ENCODE measurements at places on chromosomes 2 and 18.

DNA sequence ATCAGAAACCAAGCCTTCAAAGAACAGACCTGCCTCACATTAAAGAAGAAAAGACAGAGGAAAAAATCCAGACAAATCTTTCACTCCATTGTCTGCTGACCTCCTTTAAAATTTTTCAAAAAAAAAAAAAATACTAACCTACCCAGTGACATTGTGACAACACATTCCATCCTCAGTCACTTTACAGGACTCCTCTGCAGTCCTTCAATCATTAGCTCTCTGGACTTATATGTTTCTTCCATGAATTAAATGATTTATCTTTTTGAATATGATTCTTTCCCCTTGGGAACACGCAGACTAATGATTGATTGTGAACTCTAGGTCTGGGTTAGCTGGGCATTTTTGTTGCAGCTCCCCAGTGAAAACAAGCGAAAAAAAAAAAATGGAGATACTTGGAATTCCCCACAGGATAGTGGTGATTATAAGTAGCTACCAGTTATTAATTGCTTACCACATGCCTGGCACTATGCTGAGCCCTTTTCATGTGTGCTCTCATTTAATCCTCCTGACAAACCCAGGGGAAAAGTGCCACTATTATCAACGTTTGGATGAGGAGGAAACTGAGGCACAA lies 261.3 kb upstream of the NCKAP5 start:
- no peaks in the 10 kb centered on the region for H3K27me3 ChIP-seq
- DNase-seq = no peak
- no peaks in the 10 kb centered on the region for H3K4me1 ChIP-seq
- H3K27ac ChIP-seq = no peak overlapping the region
- no peak overlapping the region for H3K4me3 ChIP-seq

DNA sequence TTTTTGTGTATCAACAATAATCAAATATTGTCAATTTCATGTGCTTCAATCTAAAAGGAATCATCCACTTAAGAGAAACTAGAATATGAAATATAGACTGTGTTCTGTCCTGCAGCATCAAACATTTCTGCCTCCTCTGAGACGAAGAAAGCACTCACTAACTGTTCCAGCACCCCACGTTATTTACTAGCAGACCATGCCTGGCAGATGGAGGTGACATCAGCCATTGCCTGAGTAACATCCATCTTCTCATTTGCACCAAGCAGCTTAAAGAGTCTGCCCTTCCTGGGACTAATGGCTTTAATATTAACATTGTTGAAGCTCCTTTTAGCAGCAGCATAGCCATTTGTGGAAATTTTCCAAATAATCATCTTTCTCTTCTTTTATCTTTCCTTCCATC lies 25.7 kb downstream of the SGPP2 start:
- H3K27ac ChIP-seq = no peak overlapping the region
- DNase-seq = no peak
- H3K4me3 ChIP-seq = no peak overlapping the region
- H3K36me3 ChIP-seq = no peaks in the 10 kb centered on the region

GRCh38 chr2:5264361-5264760 lies 427.8 kb upstream of the SOX11 start:
- H3K27me3 ChIP-seq = no peaks in the 10 kb centered on the region
- H3K36me3 ChIP-seq = no peaks in the 10 kb centered on the region
- no peak overlapping the region for H3K27ac ChIP-seq
- no peak for DNase-seq
- no peak overlapping the region for H3K4me3 ChIP-seq

GRCh38 chr2:109637749-109638570 lies 23.8 kb downstream of the SOWAHC start:
- no peak overlapping the region for H3K27ac ChIP-seq
- no peaks in the 10 kb centered on the region for H3K36me3 ChIP-seq
- H3K4me1 ChIP-seq = no peaks in the 10 kb centered on the region

DNA sequence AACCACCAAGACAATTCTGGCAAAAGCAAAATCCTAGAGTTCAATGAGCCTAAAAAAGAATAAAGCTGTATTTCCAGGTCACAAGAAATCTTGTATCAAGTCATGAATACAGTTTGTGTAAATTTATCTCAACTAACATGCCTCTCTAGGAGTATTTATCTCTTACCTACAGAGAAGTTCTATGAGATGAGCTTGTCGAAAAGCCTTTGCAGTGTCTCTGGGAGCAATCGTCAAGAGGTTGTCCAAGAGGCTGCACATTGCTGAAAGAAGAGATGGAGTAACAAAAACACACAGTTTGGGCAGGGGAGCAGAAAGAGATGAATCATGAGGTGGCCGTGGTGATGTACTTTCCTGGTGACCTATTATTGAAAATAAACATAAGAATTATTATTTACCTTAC lies 112.0 kb upstream of the CD226 start:
- H3K4me3 ChIP-seq = no peak overlapping the region
- no peak for DNase-seq
- no peaks in the 10 kb centered on the region for H3K27me3 ChIP-seq
- H3K36me3 ChIP-seq = peaks cover 8% of the 10 kb centered on the region
- no peak overlapping the region for H3K27ac ChIP-seq

DNA sequence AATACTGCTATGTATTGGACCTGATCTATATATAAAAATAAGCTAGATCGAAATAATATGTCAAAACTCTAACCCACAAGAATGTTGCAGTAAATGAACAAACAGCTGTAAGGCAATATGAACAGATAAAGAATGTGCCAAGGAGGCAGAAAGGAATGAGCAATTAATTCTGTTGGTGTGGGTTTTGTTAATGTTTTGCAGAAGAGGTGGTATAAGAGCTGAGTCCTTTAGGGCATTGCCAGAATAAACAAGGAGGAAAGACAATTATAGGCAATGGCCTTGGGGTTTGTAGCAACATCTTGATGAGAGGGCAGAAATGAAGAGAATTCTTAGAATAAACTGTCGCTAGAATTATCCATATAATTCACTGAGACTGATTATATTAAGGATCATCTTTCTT lies 240.9 kb upstream of the GULP1 start:
- no peaks in the 10 kb centered on the region for H3K27me3 ChIP-seq
- H3K4me1 ChIP-seq = no peaks in the 10 kb centered on the region
- no peak for DNase-seq

DNA sequence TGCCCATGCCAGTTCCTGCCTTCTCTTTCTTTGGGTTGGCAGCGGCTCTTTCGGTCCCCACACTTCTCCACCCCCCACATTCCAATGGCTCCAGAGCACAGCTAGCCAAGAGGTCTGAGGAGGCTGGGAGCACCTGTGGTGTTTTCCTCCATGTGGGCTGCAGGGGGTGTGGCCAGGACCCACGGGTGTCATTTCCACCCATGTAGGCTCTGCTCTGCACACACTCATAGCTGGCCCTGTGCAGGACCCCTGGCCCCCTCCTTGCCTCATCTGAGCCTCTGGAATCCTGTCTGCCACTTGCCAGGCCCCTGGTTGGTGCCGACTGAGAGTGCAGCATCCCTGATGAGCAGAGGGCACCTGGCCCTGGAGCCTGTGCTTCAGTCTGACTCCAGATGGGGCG lies 46.3 kb downstream of the DYSF start:
- H3K36me3 ChIP-seq = no peaks in the 10 kb centered on the region
- no peak for DNase-seq
- H3K27me3 ChIP-seq = no peaks in the 10 kb centered on the region

DNA sequence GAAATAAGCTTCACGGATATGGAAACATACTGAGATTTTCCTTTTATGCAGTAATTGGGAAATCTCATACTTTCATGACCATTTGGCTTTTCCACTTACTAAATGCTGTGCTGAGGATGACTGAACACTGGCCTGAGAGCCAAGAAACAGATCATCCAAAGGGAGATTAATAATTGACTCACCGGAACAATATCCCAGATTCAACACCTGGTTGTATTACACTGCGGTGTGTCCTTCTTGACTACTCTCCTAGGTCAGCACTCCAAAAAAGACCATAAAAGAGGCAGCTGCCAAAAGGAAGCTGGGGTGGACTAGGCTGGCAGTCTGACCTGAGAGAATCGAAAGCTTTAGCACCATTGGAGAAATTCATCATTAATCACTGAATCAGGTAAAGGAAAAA lies 469.1 kb downstream of the CBLN2 start:
- no peaks in the 10 kb centered on the region for H3K36me3 ChIP-seq
- DNase-seq = no peak
- no peaks in the 10 kb centered on the region for H3K4me1 ChIP-seq
- H3K27ac ChIP-seq = no peak overlapping the region
- no peak overlapping the region for H3K4me3 ChIP-seq
- no peaks in the 10 kb centered on the region for H3K27me3 ChIP-seq

GRCh38 chr2:112314856-112315255 lies 39.5 kb downstream of the ZC3H6 start:
- H3K4me1 ChIP-seq = no peaks in the 10 kb centered on the region
- no peak overlapping the region for H3K27ac ChIP-seq
- peaks cover 6% of the 10 kb centered on the region for H3K36me3 ChIP-seq
- no peak overlapping the region for H3K4me3 ChIP-seq
- no peak for DNase-seq

- H3K27me3 ChIP-seq = no peaks in the 10 kb centered on the region
- peaks cover 18% of the 10 kb centered on the region for H3K4me1 ChIP-seq
- no peak for DNase-seq
- no peaks in the 10 kb centered on the region for H3K36me3 ChIP-seq
- no peak overlapping the region for H3K27ac ChIP-seq
These were observed 112.8 kb downstream of the PRELID3A start for GRCh38 chr18:12520442-12520992.

DNA sequence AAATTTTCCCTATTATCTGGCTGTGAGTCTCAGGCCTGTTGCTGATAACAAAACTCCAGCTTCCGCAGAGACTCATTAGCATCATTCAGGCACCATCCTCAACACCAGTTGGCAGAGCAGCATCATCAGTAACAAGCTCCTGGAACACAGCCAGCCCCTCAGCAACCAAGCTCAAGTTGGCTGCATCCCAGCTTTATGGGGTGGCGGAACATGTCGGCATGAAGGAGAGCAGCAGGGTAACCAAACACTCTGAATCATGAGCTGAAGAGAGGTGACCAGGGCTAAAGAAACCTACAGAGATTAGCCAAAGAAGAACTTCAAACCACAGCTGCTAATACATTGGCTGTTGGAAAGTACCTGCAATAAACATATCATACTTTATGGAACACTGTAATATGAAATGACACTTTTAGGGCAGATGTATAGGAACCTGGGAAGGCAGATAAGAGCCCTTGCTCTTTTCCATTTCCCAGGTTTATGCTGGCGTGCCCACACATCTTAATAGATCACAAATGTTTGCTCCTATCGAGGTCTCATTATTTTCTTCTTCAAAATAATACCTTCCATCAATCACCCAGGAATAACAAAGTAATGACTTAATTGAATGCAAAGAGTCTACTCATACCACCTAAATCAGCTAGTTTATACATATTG lies 63.8 kb downstream of the PDE11A start:
- H3K27me3 ChIP-seq = no peaks in the 10 kb centered on the region
- no peak overlapping the region for H3K27ac ChIP-seq
- DNase-seq = peak; percentile 6

- peaks cover 4% of the 10 kb centered on the region for H3K4me1 ChIP-seq
- no peak overlapping the region for H3K27ac ChIP-seq
- H3K27me3 ChIP-seq = no peaks in the 10 kb centered on the region
- no peak overlapping the region for H3K4me3 ChIP-seq
- no peaks in the 10 kb centered on the region for H3K36me3 ChIP-seq
- DNase-seq = no peak
These were observed 238.5 kb downstream of the WDR7 start for GRCh38 chr18:56889621-56890020.

DNA sequence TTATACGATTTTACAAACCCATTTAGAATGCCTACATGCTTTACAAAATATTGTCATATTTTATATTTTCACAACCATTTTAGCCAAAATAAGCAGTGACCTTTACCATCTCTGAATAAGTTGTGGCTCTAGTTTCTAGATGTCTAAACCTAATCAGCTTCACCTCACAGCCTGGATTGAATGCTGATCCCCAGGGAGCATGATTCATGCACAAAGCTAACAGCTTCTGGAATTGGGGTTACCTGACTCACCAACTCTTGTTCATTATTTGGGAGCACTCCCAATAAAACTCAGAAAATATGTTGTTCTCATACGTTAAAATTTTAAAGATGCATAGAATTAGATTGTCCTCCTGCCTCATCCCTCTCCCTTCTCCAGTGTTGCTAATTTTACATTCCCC lies 611.7 kb upstream of the NETO1 start:
- H3K4me1 ChIP-seq = no peaks in the 10 kb centered on the region
- no peaks in the 10 kb centered on the region for H3K36me3 ChIP-seq
- H3K27me3 ChIP-seq = no peaks in the 10 kb centered on the region
- H3K27ac ChIP-seq = no peak overlapping the region
- H3K4me3 ChIP-seq = no peak overlapping the region

- H3K4me1 ChIP-seq = no peaks in the 10 kb centered on the region
- no peak overlapping the region for H3K27ac ChIP-seq
These were observed 31.0 kb upstream of the MGAT4A start for GRCh38 chr2:98761909-98762308.

DNA sequence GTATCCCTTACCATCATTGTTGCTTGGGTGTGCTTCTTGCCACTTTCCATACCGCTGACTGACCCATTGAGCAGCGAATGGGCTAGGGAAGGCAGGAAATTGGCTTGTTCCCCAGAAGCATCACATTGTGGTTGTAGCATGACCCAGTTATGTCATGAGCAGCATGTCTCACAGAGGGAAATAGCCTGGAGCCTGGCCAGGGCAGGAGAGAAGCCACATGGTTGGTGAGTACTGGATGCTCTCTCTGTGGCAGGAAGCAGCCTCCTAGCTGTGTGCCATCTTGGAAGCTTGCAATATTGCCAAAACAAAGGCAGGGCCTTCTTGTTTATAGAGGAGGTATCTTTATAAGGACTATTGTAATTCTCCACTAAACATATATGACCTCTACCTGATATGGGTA lies 482.6 kb downstream of the PIK3C3 start:
- no peaks in the 10 kb centered on the region for H3K36me3 ChIP-seq
- H3K27me3 ChIP-seq = no peaks in the 10 kb centered on the region
- H3K27ac ChIP-seq = no peak overlapping the region
- no peaks in the 10 kb centered on the region for H3K4me1 ChIP-seq
- H3K4me3 ChIP-seq = no peak overlapping the region

- no peaks in the 10 kb centered on the region for H3K4me1 ChIP-seq
- H3K27me3 ChIP-seq = no peaks in the 10 kb centered on the region
- no peak for DNase-seq
- H3K4me3 ChIP-seq = no peak overlapping the region
These were observed 622.7 kb downstream of the TDRD15 start for GRCh38 chr2:21746499-21746898.

- peak; percentile 92 for DNase-seq
- no peaks in the 10 kb centered on the region for H3K27me3 ChIP-seq
- peaks cover 24% of the 10 kb centered on the region for H3K4me1 ChIP-seq
- H3K4me3 ChIP-seq = peak overlapping the region; percentile 94
- peak overlapping the region; percentile 99 for H3K27ac ChIP-seq
- peaks cover 7% of the 10 kb centered on the region for H3K36me3 ChIP-seq
These were observed 2.8 kb downstream of the FOSL2 start for GRCh38 chr2:28395334-28396061.

GRCh38 chr2:41572154-41572553 lies 475.7 kb upstream of the PKDCC start:
- no peak overlapping the region for H3K27ac ChIP-seq
- H3K27me3 ChIP-seq = no peaks in the 10 kb centered on the region
- H3K4me1 ChIP-seq = no peaks in the 10 kb centered on the region
- no peak for DNase-seq
- no peaks in the 10 kb centered on the region for H3K36me3 ChIP-seq

- DNase-seq = no peak
- H3K27ac ChIP-seq = peak overlapping the region; percentile 60
- H3K4me1 ChIP-seq = no peaks in the 10 kb centered on the region
- H3K4me3 ChIP-seq = no peak overlapping the region
These were observed 1.8 kb downstream of the MPV17 start for GRCh38 chr2:27320958-27321543.

- H3K4me1 ChIP-seq = peaks cover 17% of the 10 kb centered on the region
- DNase-seq = peak; percentile 21
- H3K27ac ChIP-seq = peak overlapping the region; percentile 21
- H3K4me3 ChIP-seq = no peak overlapping the region
- H3K36me3 ChIP-seq = no peaks in the 10 kb centered on the region
These were observed 17.1 kb downstream of the ANKRD44 start for GRCh38 chr2:197293252-197294007.
